ENCODE measurements at places on chromosomes 2 and 18. TPM values are rescaled to one million over a fixed set of nuclear protein-coding genes. Genes with fewer than 3 reads are reported as not detected.
A peak's percentile ranks its signal among the peaks of the same experiment; 100 is the strongest.

DNA sequence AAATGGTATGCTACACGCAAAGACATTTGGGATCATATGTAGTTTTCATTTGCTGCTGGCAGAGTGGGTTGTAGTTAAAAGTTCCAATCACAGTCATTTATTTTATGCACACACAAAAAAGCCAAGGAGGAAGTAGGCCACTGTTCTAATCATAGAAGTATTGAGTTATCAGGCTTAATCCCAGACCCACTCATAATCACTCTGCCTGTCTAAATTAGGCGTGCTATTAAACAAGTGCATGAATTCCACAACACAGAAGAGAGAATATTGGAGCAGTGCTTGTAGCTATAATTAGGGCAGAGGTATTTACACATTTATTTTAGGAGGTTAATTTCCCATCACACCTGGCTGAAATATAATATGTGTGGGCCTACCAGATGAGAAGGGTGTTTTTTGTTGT is 65.7 kb upstream of the FIGN start:
- no peak for DNase-seq

GRCh38 chr2:234957834-234958135 is 6.0 kb downstream of the SH3BP4 start:
- no peak for DNase-seq

DNA sequence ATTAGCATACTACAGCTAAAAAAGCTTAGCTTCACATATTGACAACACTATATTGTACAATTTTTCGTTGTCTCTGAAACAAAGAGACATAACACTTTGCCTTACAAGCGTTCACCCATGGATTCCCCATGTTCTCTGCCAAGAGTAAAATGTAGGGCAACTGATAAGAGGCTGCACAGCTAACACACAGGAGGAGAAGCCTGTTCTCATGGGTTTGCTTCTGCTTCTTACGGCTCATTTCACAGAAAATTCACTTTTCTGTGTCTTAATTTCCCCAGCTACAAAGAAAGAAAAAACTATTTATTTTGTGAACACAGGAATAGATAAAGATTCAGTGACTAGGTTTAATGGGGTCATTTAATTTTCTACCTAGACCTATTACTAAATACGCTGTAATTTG is 182.8 kb upstream of the DLGAP1 start:
- DNase-seq: no peak

GRCh38 chr2:160667811-160668210 is 174.2 kb upstream of the RBMS1 start:
- no peak for DNase-seq

DNA sequence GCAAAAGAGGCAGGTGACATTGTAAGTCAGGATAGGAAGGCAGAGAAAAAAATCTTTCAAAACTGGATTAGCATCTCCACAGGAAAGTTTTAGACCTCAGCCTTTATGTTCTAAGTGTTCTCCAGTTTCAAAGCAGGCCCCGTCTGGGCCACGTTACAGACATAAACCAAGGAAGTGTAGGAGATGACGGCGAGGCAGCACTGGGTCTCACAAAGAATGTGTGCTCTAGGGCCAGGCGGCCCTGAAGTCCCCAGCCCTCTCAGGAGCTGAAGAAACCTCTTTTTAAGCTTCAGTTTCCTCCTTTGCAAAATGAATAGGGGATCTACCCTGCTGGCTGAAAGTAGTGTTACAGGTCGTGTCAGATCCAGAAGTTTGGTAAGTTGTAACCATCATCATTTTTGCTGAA is 81.7 kb downstream of the SPRED2 start:
- DNase-seq: peak; percentile 25

Gene PRR30
- not detected for total RNA-seq
